ENCODE measurements at places on chromosomes 16 and 17.

GRCh38 chr17:79335456-79335855 is 260.8 kb downstream of the ENGASE start:
- DNase-seq, result no peak

DNA sequence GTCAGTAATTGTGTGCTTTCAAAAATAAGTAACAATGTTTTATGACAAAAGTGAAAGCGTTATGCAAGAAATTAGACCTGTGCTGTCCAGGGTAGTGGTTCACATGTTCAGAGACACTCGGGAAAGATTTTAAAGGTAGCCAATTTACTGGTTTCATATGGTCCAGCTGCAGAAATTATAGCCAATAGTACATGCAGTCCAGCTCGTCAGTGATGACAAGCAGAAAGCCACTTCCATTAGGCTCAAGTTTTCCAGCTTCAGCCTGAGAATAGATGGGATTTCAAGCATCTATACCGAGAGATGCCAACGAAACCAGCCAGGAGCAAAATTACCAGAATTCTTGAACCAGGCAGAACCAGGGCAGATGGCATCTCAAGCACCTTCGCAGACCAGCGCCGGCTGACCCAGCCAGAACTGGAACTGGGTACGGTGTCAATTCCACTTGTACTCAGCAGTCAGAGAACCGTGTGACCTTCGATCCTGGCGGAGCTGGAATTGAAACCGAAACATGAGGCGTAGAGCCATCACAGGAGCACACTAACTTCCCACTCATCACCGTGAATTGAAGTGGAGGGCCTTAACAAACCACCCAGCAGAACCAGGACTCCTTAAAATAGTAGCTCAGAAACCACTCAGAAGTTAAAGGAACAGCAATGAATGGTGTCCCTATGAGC is 207.9 kb upstream of the HSBP1 start:
- no peak for DNase-seq

DNA sequence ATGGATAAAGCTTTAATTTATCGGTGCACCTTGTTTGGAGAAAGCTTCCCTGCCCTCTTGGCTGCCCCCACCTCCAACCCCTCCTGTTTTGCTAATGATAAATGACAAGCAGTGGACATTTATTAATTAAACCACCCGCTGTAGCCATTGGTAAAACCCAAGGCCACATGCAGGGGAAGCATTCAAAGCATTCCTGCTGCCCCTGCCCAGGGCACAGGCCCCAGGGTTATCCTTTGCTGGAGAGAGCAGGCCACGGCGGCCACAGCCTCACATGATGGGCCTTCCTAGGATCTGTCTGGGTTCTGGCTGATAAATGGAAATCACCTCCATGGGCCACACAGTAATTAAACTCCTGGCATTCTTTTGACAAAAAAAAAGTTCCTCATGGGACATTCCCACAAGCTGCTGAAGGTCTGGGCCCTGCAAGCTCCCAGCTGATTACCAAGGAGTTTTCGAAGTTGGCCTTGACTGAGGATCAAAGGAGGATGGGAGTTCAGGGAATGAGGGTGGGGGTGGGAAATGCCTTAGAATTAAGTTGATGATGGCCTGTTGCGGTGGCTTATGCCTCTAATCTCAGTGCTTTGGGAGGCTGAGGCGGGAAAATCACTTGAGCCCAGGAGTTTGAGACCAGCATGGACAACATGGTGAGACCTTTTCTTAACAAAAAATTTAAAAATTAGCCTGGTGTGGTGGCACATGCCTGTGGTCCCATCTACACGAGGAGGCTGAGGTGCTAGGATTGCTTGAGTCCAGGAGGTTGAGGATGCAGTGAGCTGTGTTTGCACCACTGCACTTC is 35.5 kb downstream of the SOST start:
- DNase-seq, result no peak

DNA sequence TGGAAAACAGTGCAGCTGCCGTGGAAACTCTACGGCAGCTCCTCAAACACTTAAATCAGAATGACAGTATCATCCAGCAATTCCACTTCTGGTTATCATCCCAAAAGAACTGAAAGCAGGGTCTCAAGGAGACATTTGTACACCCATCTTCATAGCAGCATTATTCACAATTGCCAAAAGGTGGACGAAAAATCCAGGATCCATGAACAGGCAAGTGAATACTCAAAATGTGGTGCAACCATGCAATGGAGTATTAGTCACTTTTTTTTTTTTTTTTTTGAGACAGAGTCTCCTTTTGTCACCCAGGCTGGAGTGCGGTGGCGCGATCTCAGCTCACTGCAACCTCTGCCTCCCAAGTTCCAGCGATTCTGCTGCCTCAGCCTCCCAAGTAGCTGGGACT is 10.6 kb upstream of the AATK start:
- DNase-seq, result no peak

GRCh38 chr17:27939474-27940465 is 46.6 kb upstream of the LYRM9 start:
- DNase-seq, result no peak

DNA sequence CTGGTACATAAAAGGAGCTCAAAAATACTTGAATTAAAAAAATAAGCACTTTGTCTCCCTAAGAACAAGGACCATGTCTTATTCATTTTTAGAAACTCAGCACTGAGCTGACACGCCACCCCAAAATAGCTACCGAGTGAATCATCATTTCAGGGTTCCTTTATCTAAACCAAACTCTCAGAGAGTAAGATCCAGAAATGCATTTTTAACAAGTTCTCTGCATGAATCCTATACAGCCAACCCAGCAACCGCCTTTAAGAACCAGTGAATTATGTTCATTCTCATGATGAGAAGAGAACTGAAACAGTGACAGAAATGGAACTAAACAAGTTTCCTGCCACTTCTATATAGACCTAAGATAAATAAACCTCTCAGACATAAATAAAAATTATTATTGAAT is 8.7 kb downstream of the C16orf87 start:
- DNase-seq, result no peak

Measured in stimulated activated CD4-positive, alpha-beta T cell treated with anti-CD3 and anti-CD28 coated beads, Interleukin-2, amount 100 ng/mL, for 4 hours (primary cell).